IMR-90 (cell line): ENCODE measurements at places on chromosomes 4 and X. TPM values are rescaled to one million over a fixed set of nuclear protein-coding genes. Genes with fewer than 3 reads are reported as not detected.
A peak's percentile ranks its signal among the peaks of the same experiment; 100 is the strongest.

Gene NPY5R
- total RNA-seq, result not detected in 2 replicates

Gene ZNF280C
- total RNA-seq, result 4.5 and 6.1 TPM in 2 replicates

Gene EGF
- 2.2 and 4.2 TPM in 2 replicates for total RNA-seq

DNA sequence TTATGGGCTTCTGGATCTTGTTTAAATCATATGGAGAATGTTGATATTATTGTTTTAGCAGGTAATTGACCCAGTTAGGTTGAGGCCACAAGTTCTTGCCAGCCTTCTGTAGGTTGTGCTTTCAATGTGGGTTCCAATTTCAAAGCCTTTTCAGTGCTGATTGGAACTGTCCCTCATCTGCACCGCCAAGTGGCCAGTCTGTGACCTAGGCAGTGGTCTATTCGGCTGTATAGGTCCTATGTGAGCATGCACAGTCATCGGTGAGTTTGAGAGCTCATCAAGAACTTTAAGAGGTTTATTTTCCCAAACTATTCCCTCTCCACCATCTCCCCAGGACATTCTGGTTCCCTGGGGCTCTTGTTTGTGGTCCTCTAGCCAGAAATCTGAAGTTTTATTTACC is 35.7 kb downstream of the DDX53 start:
- no peak overlapping the region for H3K27ac ChIP-seq
- no peak for DNase-seq
- no peak overlapping the region for H3K4me3 ChIP-seq
- no peaks in the 10 kb centered on the region for H3K27me3 ChIP-seq
- H3K36me3 ChIP-seq, result no peaks in the 10 kb centered on the region

DNA sequence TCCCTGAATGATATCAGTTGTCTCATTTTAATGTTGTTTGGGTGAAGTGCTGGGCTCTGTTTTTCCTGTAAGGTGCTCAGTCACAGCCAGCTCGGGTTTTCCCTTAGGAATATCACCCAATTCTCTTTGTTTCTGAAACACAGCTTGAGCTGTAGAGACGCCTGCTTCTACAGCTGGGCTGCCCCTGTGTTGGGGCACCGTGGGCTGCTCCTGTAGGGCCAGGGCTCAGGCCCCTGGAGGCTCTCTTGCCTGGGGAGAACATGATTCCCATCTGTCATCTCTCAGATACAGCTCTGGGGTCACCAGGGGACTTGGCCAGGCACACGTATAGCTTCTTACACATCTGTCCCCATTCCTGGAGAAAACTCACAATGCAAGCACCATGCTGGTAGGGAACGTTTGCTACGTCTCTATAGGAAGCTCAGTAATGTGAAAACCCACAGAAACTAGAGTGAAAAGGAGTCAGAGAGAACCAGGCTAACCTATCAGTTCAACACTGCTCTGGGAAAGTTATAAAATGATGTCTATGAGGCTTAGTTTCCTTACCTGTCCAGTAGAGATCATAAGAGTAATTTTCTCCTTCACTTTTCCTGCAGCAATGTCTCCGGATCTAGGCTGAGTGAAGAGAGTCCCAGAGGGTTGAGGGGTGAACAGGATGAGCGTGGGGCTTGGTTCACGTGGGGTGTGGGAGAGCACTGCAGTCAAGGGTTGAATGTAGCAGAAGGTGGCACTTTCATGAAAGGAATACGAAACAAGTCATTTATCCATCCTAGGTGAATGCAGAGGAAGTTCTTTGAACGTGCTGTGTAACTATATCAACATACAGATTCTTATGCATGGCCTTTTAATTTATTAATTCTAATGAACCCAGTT is 14.5 kb downstream of the FHDC1 start:
- no peak overlapping the region for H3K27ac ChIP-seq
- H3K4me3 ChIP-seq, result no peak overlapping the region
- no peak for DNase-seq
- H3K4me1 ChIP-seq, result peaks cover 4% of the 10 kb centered on the region; the same call in 1 of the 2 replicates

GRCh38 chrX:67545893-67546495 is 2.2 kb downstream of the AR start:
- peaks cover 16% of the 10 kb centered on the region for H3K27me3 ChIP-seq
- peak overlapping the region; percentile 38 for H3K4me3 ChIP-seq
- DNase-seq, result no peak
- no peak overlapping the region for H3K27ac ChIP-seq
- no peaks in the 10 kb centered on the region for H3K4me1 ChIP-seq
